Activated T-cell treated with anti-CD3 and anti-CD28 coated beads for 1 hour (primary cell): ENCODE measurements at places on chromosomes 6 and 20.
A peak's percentile ranks its signal among the peaks of the same experiment; 100 is the strongest.

GRCh38 chr6:157921685-157922367, 59.8 kb upstream of the SYNJ2 start:
- no peak for DNase-seq

GRCh38 chr6:36581716-36582115, 12.4 kb upstream of the SRSF3 start:
- no peak for DNase-seq

DNA sequence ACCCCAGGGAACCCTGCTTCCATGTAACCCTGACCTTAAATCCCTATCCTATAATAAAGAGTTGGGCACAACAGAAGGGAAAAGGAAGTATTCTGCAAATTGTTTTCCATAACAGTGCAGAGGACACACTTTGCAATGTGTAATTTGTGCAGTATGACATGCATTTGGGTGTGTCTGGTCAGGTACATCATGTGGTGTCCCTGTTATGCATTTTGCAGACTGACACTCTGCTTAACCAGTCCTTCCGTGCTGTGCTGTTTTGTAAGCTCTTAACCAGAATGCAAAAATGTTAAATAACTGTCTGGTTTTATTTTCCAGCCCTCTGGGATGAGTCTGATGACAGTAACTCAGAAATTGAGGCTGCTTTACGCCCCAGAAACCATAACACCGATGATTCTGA, 57.0 kb upstream of the XRN2 start:
- no peak for DNase-seq

DNA sequence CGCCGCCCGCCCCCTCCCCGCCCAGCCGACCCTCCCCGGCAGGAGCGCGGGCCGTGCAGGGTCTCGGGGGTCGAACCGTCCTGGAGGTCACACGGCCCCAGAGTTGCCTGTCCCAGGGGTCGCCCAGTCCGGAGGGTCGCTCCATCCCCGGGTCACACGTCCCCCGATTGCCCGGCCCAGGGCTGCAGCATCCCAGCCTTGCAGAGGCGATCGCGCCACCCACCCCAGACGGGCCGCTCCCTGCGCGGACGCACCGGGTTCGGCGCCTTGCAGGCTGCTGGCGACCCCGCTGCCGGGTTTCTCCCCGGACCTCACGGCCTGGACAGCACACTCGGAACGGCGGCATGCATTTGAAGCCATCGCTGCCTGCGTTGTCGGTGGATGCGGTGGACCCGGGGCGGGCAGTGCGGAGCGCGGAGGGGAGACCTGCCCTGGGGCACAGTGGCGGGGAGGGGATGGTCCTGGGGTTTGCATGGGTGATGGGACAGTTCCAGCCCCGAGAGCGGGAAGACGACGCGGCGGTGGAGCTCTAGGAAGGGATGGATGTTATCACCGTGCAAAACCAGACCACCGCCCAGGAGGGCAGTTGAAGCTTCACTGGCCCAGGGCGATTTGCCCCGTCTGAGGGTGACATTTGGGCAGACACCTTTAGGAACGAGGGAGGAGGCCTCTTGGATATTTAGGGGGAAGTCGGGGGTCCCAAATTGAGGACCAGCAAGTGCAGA, 22.7 kb upstream of the FRMD1 start:
- DNase-seq: no peak

GRCh38 chr6:134437376-134437775, 119.5 kb upstream of the SGK1 start:
- DNase-seq: no peak

DNA sequence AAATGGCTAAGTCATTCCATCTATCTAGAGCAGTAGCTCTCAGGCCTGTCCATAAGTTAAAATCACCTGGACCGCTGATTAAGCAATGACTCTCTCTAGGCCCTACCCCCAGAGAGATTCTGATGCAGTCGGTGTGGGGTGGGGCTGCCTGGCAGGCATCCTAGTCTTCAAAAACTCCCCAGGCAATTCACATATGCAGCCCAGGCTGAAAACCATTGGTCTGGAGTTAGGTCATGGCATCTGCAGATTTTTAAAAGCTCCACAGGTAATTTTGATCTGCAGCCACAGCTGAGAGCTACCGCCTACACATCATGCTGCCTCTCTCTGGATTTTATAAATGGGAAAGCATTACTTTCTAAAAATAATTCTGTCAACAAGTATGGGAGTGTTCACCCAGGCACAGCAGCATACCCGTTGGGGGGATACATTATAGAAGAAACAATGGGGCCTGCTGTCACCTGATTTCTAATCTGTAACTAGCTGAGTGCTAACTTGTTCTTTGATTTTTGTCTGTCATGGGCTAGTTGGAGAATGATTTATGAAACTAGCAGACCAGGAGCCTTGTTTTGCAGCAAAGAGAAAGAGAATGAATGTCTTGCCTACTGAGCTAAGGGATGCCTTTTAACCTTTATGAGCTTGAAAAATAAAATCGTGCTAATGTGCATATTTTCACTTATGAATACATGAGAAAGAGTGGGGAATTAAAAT, 44.1 kb upstream of the ATXN1 start:
- DNase-seq: no peak

GRCh38 chr6:42787063-42787472, 5.2 kb downstream of the BICRAL start:
- no peak for DNase-seq

DNA sequence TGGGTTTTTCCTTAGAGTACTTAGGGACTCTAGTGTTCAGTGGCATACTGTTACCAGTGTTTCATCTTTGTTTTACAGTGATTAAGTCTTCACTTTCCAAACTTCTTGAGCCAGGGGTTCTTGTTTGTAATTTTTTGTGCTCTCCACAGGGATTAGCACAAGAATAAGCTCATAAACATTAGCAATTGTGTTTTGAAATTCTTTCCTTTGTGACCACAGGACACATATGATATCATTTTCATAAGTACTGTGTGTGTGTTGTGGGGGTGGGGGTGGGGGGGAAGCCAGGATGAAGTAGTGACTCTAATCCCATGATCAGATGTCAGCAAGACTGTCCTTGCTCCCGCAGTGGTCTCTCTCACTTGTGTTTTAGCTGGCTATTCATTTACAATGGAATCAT, 101.5 kb upstream of the SCP2D1 start:
- no peak for DNase-seq

DNA sequence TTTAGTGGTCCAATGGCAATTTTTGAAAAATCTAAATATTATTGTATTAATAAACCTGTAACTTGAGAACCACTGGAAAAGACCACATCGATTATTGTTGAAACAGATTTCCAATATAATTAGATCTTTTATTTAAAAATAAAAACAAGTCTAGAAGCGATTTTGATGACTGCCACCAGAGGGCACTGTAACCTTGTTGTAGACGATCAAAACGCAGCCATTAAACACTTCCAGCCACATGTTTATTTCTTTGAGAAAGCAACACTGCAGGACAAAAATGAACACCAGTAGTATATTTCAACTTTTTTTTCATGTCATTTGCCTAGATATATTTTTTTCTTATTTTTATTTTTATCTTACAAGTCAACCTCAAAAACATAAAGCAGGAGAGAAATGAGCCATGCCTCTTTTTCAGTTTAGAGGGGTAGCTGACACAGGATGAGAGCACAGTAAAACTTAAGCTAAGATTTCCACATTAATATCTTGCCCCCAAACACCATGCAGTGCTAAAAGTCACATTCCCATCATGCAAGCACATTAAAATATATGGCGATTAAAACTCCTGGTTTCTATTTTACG, 115.4 kb downstream of the OPRM1 start:
- DNase-seq: peak; percentile 62

DNA sequence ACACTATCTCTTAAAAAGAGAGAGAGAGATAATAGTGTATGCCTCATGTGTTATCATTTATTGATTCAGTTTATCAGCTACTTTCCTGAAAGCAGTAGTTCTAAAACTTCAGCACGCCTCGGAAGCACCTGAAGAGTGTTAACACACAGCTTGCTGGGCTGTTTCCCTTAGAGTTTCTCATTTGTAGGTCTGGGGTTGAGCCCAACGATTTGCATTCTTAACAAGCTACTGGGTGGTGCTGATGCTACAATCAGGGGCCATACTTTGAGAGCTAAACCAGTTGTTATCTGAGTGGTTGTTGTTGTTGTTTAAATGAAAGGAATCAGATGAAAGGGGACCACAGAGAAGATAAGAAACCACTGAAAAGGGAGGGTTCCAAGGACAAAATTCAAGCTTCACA, 32.6 kb downstream of the SIM1 start:
- no peak for DNase-seq

GRCh38 chr6:138454981-138455706, 44.1 kb downstream of the NHSL1 start:
- DNase-seq: peak; percentile 48

DNA sequence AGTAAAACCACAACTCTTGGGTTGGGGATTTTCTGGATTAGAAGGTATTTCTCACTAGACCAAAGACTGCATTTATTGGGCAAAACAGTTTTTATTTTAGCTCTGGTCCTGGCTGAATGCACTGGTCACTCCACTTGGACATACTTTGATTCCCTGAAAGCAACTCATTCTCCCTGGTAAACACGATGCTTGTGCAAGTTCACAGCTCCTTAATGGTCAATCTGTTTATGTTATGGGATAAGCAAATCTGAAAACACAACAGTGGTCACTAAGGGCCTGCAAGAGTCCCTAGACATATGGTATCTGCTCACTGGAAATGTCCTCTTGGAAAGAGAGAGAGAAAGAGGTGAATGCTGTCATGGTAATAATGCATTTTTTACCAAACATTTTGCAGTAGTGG, 559.8 kb downstream of the CDH26 start:
- DNase-seq: no peak
